ENCODE measurements at places on chromosomes 7 and 10.

DNA sequence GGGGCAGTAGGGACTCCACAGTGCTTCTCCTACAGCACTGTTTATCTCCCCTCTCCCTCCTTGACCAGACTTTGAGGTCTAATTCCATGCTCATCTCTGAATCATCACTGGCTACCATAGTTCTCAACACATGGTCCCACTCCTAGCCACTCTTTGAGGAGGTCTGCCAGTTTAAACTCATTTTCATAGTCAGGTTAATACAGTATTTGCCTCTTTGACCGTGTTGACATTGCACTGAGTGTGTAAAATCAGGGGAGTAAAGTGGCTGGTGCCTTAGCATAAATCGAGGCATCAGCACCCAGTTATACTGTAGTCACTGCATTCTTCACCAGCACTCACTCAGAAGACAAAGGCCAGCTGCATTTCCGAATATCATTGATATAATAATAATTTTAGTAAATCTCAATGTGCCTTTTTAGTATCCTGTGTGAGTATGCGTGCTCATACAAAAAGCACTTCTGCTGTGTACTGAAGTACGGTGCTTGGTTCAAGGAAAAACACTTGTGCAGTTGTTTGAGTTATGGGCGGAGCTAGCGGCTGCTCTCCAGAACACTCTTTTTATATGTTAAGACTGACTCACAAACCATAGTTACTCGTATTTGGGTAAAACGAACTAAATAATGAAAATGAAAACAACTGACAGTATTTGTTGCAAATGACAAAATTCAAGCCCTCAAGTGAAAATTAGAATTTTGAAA is 89.7 kb downstream of the GALNT11 start:
- DNase-seq: no peak

- DNase-seq: no peak
Measured at GRCh38 chr7:571718-572415, 52.2 kb upstream of the PDGFA start.

- DNase-seq: no peak
Measured at GRCh38 chr10:77196614-77197013, 441.0 kb downstream of the KCNMA1 start.

GRCh38 chr10:44425466-44425865 is 40.6 kb upstream of the CXCL12 start:
- no peak for DNase-seq

DNA sequence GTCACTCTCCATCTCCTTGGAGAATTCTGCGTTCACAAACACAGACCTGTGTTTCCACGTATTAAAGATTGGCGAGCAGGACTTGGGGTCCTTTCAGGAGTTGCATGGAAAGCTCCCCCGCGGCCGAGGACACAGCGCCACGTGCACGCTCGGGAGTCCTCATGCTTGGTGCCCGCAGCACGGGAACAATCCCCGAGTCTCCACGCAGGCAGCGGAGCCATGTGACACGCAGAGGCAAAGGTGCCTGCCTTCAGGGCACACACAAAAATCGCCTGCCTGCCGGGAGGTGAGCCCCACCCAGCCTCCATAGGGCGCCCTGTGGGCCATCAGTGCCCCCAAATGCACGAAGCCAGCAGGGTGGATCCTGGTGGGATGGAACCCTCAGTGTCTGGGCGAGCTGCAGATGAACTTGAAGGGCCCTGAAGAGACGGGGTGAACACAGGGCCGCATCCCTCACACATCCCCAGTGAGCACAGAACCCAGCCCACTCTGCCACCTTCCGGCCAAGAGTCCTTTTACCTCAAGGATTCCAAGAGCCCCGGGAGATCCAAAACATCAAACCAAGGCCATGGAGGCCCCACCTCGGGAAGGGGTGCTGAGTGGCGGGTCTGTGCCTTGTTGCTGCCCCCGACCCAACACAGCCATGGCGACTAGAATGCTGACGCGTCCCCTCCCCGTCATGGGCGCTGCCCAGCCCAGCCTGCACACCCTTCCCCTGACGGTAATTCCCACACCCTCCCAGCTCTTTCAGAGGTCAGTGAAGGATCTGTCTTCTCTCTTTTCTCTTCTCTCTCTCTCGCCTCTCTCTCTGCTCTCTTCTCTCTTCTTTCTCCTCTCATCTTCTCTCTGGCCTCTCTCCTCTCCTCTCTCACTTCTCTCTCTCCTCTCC is 55.9 kb downstream of the CFAP46 start:
- DNase-seq: no peak

DNA sequence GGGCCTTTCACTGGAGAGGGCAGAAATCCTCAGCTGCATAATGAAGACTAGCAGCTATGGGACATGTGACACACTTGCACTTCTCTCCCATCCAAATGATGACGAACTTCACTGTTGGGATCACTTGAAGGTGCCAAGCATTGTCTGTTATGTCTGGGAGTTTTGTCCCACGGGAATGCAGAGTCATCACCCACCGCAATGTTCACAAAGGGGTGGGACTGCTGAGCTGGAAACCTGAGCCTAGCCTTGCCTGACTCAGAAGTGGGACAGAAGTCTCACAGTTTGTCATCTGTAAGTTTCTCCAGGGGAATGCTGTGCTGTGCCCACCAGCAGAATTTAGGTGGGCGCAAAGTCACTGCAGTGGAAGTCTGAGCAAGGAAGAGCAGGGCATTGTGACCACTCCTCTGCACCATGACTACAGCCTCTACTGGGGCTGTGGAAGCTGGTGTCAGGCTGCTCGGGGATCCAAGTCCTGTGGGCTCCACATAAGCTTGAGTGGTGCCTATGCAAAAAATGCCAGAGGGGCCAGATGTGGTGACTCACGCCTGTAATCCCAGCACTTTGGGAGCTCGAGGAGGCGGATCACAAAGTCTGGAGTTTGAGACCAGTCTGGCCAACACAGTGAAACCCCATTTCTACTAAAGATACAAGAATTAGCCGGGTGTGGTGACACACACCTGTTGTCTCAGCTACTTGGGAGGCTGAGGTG is 472.0 kb upstream of the CNTNAP2 start:
- DNase-seq: no peak

GRCh38 chr7:149050941-149051340 is 22.6 kb upstream of the PDIA4 start:
- DNase-seq: no peak

GRCh38 chr10:132396494-132397035 is 435 bp upstream of the PWWP2B start:
- DNase-seq: peak; percentile 88

GRCh38 chr10:110613341-110613995 is 30.7 kb upstream of the RBM20 start:
- no peak for DNase-seq

Data from HEK293T (cell line).